ENCODE measurements at places on chromosomes 7 and 10. TPM values are rescaled to one million over a fixed set of nuclear protein-coding genes. Genes with fewer than 3 reads are reported as not detected.

Gene PDE1C
- 25.8 TPM for total RNA-seq

Gene CCDC7
- 85.0 TPM for total RNA-seq

Gene ZNF727
- total RNA-seq = 3.1 TPM

Gene SLC13A1
- total RNA-seq = 0.48 TPM

Gene PLA2G12B
- total RNA-seq = 0.72 TPM

Gene FXYD4
- total RNA-seq = not detected

Gene PPP1R17
- 0.96 TPM for total RNA-seq

Gene VWC2
- 2.9 TPM for total RNA-seq

Gene FBXW4
- total RNA-seq = 81.1 TPM

Gene FANK1
- total RNA-seq = 4.3 TPM

Gene MOGAT3
- total RNA-seq = 3.9 TPM

Gene SH2D4B
- 1.9 TPM for total RNA-seq

Gene NPC1L1
- total RNA-seq = 0.48 TPM

Gene IMMP2L
- 31.1 TPM for total RNA-seq

Gene ZNF92
- total RNA-seq = 17.3 TPM

Gene CCSER2
- total RNA-seq = 27.2 TPM

Gene ACHE
- not detected for total RNA-seq
